ENCODE measurements at places on chromosomes 16 and 17.

GRCh38 chr17:67649891-67650290 lies 67.8 kb upstream of the NOL11 start:
- no peak for DNase-seq

DNA sequence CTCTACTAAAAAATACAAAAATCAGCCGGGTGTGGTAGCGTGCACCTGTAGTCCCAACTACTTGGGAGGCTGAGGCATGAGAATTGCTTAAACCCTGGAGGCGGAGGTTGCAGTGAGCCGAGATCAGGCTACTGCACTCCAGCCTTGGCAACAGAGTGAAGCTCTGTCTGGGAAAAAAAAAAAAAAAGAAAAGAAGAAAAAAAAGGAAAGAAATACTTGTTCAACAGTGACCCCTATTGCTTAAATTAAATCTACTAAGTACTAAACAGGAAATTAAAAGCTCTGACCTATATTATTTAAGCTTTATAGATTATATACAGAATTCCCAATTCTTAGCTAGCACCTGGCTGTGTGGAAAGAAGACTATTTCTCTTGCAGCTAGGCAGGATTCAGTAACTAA lies 48.9 kb downstream of the FBXL20 start:
- no peak for DNase-seq

DNA sequence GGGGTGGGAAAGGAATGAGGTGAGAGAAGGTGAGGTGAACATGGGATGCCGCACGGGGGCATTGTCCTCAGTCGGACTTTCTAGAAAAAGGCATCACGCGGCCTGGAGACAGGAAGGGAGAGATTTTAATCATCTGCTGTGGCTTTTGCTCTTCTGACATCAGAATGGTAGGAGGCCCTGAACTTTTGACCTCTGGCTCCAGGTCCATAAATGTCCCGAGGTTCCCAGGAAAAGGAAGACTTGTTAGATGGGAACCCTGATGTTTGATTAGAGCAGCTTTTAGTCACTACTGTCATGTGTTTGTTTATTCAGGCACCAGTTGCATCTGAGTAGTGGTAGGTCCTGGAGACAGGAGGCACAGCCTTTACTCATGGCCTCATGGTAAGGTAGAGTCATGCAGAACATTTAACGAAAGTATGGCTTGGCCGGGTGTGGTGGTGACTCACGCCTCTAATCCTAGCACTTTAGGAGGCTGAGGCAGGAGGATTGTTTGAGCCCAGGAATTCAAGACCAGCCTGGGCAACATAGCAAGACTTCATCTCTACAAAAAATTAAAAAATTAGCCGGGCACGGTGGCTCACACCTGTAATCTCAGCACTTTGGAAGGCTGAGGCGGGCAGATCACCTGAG lies 203.1 kb downstream of the MSI2 start:
- no peak for DNase-seq

DNA sequence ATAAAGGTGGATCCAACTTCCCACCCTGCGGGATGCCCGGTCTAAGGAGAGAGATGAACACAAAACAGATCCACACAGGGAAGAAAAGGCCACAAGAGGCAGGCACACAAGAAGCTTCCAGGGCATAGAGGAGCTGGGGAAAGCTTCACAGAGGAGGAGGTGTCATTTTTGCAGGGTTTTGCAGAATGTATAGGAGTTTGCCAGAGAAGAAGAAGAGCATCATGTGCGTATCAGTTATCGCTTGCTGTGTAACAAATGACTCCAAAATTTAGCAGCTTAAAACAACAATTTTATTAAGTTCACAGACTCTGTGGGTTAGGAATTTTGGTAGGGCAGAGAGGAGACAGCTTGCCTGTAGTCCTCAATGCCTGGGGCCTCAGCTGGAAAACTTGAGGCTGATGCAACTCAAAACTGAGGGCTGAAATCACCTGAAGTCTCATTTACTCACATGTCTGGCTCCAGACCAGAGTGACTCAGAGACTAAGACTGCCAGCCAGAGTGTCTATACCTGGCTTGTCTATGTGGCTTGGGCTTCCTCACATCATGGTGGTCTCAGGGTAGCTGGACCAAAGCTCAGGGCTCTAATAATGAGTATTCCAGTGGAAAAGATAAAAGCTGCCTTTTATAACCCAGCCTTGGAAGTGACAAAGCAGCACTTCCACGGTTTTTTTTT lies 33.9 kb upstream of the ZNF423 start:
- no peak for DNase-seq

DNA sequence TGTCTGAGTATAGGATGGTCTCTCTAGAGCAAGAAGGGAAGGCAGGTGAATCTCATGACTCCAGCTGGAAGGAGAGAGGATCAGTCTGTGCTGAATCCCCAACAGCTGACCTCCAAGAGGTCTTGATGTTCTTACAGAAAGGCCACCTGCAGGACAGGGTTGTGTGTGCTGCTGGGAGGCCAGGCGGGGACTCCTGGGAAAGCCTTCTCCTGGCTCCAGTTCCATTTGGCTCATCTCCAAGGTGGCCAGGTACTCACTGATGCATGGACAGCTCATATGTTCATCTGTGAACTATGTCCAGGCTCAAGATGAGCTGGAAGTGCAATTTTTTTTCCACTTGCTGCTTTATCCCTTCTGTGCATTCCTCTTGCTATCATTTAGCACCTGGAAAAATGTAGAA lies 730.2 kb upstream of the RBFOX1 start:
- no peak for DNase-seq

DNA sequence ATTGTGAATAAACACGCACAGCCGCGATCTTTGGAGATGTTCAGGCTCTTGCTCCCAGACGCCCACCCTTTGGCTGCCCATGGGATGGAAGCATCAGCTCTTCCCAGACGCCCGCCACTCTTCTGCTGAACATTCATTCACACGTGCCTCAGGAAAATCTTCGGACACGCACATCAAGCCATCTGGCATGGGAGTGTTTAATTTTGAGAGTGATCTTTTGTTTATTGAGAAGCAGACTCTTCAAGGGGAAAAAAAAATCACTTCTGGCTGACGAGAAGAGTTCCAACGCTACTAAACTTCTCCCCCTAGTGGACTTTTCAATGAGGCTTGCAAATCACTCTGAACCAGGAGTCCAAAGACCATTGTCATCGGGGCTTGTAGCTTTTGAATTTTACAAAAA lies 62.0 kb upstream of the NUDT7 start:
- DNase-seq, result no peak

GRCh38 chr16:78161023-78161729 lies 61.7 kb downstream of the WWOX start:
- DNase-seq, result no peak

DNA sequence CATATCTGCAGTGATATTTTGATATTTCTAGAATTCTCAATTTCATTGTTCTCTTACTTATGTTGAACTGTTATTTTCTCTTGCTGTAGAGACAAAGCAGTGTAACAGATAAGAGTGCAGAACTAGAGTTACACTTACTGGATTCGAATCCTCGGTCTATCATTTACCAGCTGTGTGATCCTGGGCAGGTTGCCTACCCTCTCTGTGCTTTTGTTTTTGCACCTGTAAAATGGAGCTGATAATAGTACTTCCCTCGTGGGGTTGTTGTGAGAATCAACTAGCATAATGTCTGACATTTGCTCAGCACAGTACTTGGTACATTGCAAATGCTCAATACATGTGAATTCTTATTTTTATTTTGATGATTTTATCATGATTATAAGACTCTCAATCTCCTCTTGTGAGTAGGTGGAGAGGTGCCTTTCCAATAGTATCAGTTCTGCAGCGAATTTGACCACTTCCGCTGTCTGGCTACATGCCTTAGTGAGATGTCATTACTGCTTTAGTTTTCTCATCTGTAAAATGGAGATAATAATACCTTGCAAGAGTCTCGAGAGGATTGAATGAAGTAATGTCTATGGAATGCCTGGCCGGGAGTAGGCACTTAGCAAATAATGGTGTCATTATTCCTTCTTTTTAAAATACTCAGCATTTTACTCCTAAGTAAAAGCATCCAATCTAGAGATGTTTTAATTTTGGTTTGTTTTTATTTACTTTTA lies 312.2 kb upstream of the MAF start:
- no peak for DNase-seq

- no peak for DNase-seq
Measured at GRCh38 chr16:51137097-51137496, 14.0 kb downstream of the SALL1 start.

DNA sequence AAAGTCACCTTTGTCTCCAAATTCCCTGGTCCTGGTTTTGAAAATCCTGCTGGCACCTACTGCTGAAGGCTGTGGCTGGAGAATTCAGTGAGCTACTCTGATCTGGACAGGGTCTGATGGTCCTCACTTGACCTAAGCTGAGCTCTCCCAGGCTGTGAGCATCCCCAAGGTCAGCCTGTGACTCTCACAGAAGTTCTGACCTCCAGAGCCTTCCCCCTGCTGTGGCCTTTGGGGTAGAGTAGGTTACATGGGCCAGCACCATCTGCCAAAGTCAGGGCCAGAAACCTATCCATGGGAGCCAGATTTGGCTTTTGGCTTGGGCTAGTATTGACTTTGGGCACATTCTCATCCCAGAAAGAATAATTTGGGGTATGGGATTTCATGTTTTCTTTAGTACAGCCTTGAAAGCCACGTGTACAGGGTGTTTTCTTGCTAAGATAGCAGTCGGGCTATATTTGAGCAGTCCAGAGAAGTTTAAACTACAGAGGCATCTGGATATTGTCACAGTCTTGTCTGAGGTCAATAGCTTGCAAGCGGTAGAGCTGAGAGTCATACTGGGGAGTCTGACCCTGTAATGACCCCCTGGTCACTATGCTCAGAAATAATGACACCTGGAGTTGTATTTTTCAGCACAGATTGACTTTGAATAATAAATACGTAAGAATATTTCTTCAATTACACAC lies 6.2 kb upstream of the AGRP start:
- DNase-seq, result no peak

GRCh38 chr17:63549289-63549945 lies 860 bp upstream of the DCAF7 start:
- DNase-seq, result no peak

DNA sequence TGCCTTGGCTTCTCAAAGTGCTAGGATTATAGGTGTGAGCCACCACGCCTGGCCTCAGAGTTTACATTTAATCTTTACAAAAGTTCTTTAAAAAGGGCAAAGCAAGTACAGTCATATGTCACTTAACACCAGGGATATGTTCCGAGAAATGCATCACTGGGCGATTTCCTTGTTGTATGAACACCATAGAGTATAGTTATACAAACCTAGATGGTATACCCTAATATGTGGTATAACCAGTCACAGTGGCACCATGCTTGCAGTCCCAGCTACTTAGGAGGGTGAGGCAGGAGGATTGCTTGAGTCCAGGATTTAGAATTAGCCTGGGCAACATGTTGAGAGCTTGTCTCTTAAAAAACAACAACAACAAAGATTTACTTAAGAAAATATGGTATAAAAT lies 51.3 kb downstream of the NFATC3 start:
- no peak for DNase-seq

GRCh38 chr17:17150448-17150800 lies 55.7 kb downstream of the PLD6 start:
- DNase-seq, result no peak

DNA sequence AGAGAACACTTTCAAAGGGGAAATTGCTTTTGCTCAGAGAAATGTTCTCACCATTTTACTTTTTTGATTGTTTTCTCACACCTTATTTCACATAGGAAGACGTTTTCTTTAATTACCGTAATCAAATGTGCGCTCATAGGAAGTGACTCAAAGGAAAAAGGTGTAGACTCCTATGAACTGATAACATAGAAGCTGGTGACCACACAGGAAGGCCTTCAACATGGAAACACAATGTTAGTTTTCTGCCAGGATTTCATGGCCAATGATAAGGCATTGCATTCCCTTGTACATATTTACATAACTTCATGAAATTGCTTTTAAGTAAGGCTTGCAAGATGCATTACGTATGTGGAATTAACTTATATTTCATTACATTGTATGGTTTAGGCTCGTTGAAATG lies 40.9 kb upstream of the KCNJ16 start:
- no peak for DNase-seq

DNA sequence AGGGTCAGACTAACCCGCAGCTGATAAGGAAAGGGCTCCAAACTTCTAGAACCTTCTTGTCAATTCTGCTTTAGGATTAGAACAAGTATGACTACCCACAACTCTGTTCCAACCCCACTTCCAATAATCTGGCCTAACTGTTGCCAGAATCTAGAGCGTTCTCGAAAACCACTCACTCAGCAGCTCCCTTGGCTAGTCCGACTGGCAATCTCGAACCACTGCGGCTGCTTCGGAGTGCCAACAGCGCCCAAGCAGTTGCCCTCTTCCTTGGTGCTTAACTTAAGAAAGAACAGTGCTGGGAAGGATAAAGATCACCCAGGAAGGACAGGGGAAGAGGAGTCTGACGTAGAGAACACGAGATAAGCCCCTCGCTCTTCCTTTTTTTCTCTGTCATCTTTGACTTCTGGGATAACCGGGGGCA lies 818 bp downstream of the DNAJC7 start:
- DNase-seq, result no peak

DNA sequence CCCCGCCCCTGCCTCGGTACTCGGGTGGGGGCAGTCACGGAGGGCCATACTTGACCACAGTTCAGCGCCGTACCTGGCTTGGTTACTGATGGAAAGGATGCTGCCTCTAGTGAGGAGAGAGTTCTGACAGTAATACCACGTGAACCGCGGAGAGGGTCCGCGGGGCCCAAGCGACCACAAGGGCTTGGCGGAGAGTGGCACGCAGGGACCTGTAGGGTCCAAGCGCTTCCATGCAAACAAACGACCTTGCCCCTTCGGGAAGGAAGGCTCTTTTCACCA lies 9.2 kb downstream of the KDM6B start:
- DNase-seq, result no peak

GRCh38 chr17:78555746-78556401 lies 21.3 kb downstream of the DNAH17 start:
- DNase-seq, result no peak

DNA sequence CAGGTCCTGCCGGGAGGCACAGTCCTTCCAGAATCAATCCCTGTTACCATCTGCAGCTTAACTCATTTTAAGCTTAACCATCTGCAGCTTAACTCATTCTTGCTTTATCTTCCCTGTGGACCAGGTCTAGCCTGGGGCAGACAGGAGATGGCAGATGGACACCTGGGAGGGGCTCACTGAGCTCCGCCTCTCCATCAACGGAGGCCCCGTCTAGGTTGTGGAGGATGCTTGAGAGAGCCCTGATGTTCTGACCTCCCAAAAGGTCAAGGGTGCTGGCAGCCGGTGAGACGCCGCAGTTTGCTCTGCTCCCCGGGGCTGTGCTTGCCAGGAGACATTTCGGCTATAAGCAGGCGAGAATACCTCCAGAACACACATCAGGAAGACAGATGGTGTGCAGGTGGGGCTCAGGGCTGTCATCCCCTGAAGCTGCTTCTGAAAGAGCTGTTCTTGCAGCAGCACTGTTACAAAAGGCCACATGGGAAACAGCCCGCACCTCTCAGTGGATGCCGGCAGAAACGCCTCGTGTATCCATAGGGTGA lies 41.3 kb downstream of the BAIAP2 start:
- DNase-seq, result no peak

GRCh38 chr16:88742896-88743605 lies 36.7 kb downstream of the CTU2 start:
- DNase-seq, result no peak

DNA sequence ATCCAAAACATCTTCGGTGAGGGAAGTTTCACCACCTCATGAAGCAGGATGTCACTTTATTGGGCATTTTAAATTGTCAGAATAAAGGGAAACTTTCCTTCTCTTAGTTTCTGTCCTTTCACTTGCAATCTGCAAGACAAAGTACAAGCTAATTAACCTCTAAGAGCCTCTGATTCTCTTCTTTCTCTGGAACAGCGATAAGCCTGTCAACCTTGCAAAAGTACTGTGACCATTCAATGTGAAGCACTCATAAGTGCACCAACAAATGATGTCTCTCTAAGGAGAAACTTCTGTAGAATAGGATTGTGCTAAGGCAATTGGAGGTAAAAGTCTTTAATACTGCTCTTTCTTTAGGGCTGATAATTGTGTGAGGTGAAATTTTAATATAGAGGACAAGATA lies 1622.3 kb downstream of the CDH8 start:
- DNase-seq, result no peak
